ENCODE measurements at places on chromosomes 12 and 14. TPM values are rescaled to one million over a fixed set of nuclear protein-coding genes. Genes with fewer than 3 reads are reported as not detected.

Gene CAPS2
- total RNA-seq, result 1.2 TPM

Gene TAS2R20
- total RNA-seq, result 2.5 TPM

Gene KTN1
- 137 TPM for total RNA-seq

DNA sequence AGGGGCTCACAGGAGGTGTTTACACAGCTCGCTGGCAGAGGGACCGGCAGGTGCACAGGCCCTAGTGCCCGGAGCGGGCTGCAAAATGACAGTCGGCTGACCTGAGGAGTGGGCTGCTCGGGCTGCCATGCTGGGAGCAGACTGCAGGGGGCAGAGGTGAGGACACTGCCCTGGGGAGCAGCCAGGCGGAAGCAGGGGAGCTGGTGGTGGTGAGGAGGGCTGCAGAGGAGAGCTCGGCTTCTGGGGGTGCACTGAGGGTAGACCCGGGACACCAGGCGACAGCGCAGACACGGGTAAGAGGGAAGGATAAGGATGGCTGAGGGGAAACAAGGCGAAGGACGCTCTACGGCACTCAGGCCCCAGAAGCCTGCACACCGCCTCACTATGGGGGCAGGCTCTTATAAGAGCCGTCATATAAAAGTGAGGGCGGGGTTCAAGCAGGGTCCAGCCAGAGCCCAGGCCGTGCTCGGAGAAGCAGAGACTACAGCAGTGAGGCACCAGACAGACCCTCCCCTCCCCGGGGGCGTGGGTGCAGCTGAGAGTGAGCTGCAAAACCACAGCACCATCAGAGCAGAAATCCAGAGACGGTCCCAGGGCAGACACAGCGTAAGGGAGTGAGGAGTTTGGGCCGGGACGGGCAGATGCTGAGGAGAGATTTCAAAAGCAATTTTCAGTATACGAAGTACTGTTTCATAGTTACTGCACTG lies 62.5 kb downstream of the CCDC88C start:
- no peak for DNase-seq

DNA sequence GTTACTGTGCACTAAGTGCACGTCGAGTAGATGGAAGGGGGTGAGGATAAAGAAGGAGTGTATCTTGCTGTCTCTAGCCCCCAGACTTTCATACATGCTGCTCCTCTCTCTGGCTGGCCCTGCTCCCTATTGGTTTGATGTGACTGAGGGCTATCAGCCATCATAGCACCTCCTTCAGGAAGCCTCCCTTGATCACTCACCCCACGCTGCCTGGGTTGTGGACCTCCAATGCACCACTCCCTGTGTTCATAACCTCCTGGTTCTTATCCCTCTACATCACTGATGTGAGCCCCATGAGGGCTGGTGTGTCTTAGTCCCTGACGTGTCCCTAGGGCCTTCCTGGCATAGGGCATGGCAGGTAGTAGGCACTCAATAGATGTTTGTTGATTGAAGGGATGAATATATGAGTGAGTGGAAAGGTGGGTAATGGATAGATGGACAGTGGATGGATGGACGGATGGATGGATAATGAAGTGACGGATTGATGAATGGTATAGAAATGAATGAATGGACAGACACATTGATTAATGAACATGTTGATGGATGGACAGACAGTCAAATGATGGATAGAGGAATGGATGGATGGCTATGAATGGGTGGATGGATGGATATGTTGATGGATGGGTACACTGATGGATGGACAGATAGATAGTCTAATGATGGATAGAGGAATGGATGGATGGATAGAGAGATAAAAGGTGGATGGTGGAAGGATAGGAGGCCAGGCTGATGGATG lies 15.0 kb downstream of the SDSL start:
- no peak for DNase-seq

- no peak for DNase-seq
These were observed 55.3 kb upstream of the ACSS3 start for GRCh38 chr12:81022531-81022930.

GRCh38 chr12:113796066-113796827 lies 169.9 kb downstream of the RBM19 start:
- no peak for DNase-seq

Gene NPFF
- not detected for total RNA-seq

GRCh38 chr12:109540526-109541412 lies 32.5 kb downstream of the MMAB start:
- no peak for DNase-seq

Gene MNAT1
- total RNA-seq, result 56.2 TPM

Gene CELA1
- not detected for total RNA-seq

- DNase-seq, result no peak
These were observed 192.1 kb downstream of the SNAPC1 start for GRCh38 chr14:61954306-61954705.

Gene UNC119B
- 25.1 TPM for total RNA-seq

Gene PPP1R36
- total RNA-seq, result not detected

- no peak for DNase-seq
These were observed 46.1 kb upstream of the DLK1 start for GRCh38 chr14:100680439-100681051.

DNA sequence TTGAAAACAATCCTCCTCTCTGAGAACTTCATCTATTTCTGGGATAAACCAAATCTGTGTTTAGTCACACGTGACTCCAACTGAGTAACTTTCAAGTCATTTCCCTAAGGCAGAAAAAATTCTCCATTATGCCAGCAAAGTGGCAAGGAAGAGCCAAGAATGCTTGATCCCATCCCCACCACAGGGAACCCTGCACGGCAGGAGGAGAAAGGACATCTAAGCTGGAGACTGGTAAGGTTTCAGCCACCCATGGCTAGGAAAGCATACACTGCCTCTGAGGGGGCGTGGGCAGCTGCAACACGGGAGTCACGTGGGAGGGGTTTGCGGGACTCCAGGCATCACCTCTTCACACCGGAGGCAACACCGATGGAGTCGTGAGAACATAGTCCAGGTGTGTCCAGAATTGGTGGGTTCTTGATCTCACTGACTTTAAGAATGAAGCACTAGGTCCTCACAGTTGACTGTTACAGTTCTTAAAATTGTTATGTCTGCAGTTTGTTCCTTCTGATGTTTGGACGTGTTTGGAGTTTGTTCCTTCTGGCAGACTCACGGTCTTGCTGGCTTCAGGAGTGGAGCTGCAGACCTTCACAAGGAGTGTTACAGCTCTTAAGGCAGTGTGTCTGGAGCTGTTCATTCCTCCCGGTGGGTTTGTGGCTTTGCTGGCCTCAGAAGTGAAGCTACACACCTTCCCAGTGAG lies 2.7 kb upstream of the SIVA1 start:
- no peak for DNase-seq

- DNase-seq, result no peak
These were observed 137.7 kb downstream of the SPTSSA start for GRCh38 chr14:34324363-34324795.

Gene GPR135
- total RNA-seq, result 2.4 TPM

GRCh38 chr12:24810378-24810777 lies 138.5 kb downstream of the BCAT1 start:
- no peak for DNase-seq

- DNase-seq, result no peak
These were observed 18.2 kb upstream of the RD3L start for GRCh38 chr14:103960457-103961055.

Gene SLCO1B1
- total RNA-seq, result not detected

GRCh38 chr12:2259369-2259768 lies 206.6 kb downstream of the CACNA1C start:
- DNase-seq, result no peak

DNA sequence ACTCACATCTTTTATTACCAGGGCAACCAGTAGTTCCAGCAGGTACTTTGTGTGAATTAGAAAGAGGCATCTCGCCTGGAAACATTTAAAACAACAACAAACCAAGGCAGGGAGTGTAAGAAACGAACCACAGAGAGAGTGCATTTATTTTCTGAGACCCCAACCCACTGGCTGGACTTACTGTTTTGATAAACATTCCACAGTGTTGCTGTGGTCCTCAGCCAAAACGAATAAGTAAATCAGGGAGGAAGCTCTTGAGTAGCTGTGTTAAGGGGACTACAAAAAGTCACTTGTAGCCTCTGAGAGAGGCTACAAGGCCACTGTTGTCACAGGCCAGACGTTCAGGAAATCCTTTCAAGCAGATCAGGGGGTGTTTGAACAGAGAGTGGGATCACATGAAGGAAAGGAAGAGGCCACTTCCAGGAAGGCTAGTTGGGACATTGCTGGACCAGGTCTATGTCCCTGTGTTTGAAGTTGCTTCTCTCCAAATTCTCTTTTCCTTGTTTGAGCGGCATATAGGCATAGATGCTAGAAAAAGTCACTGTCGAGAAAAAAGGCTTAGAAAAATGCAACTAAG lies 33.8 kb downstream of the DMAC2L start:
- no peak for DNase-seq
